T-helper 2 cell treated with Interferon-gamma antibody and Interleukin-4, amounts not matched to agents 5 μg/mL and 100 μg/mL, for 36 hours (primary cell): ENCODE measurements at places on chromosomes 13 and 19.

DNA sequence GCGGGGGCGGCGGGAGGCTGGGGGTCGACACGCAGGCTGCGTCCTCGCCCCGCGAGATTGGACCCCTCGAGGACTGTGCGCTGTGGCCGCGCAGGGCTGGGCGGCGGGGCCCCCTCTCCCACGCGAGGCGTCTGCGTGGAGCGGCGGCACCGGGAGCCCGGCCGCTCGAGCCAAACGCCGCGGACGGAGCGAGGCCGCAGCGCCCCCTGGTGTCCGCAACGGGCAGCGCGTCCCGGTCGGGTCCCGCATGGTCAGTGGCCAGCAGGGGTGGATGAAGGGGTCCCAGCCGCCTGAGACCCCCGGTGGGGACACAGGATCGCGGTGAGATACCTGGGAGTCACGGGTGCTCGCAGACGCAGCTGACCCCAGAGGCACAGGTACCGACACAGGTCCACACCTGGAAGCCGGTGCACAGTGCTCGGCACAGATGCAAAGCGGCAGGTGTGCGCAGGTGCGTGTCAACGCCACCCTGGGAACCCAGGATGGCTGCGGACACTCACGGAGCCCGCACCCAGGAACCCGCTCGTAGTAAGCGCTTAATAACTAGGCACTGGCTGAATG, 2.1 kb upstream of the CIRBP start:
- peak overlapping the region; percentile 69 for H3K4me3 ChIP-seq
- H3K27me3 ChIP-seq, result peaks cover 3% of the 10 kb centered on the region
- H3K4me1 ChIP-seq, result peaks cover 35% of the 10 kb centered on the region
- H3K27ac ChIP-seq, result peak overlapping the region; percentile 26

- H3K27ac ChIP-seq, result peak overlapping the region; percentile 90
- no peaks in the 10 kb centered on the region for H3K36me3 ChIP-seq
Measured at GRCh38 chr19:18044825-18045304, 36.9 kb downstream of the ARRDC2 start.

- no peak overlapping the region for H3K27ac ChIP-seq
- no peaks in the 10 kb centered on the region for H3K4me1 ChIP-seq
- H3K4me3 ChIP-seq, result no peak overlapping the region
- no peaks in the 10 kb centered on the region for H3K27me3 ChIP-seq
- DNase-seq, result no peak
Measured at GRCh38 chr13:65913173-65913572, 1317.0 kb downstream of the PCDH9 start.

- H3K27ac ChIP-seq, result peak overlapping the region; percentile 83
- no peaks in the 10 kb centered on the region for H3K27me3 ChIP-seq
- peak overlapping the region; percentile 45 for H3K4me3 ChIP-seq
- DNase-seq, result peak; percentile 56
- peaks cover 19% of the 10 kb centered on the region for H3K36me3 ChIP-seq
- H3K4me1 ChIP-seq, result peaks cover 58% of the 10 kb centered on the region
Measured at GRCh38 chr19:39937094-39937720, 2.8 kb upstream of the FCGBP start.

GRCh38 chr19:8453616-8454015, 8.8 kb downstream of the HNRNPM start:
- no peak overlapping the region for H3K27ac ChIP-seq
- H3K4me1 ChIP-seq, result peaks cover 54% of the 10 kb centered on the region
- no peak for DNase-seq

- peak; percentile 4 for DNase-seq
- no peak overlapping the region for H3K4me3 ChIP-seq
- no peaks in the 10 kb centered on the region for H3K4me1 ChIP-seq
- no peaks in the 10 kb centered on the region for H3K36me3 ChIP-seq
Measured at GRCh38 chr13:91133941-91134802, 213.3 kb upstream of the MIR17HG start.

DNA sequence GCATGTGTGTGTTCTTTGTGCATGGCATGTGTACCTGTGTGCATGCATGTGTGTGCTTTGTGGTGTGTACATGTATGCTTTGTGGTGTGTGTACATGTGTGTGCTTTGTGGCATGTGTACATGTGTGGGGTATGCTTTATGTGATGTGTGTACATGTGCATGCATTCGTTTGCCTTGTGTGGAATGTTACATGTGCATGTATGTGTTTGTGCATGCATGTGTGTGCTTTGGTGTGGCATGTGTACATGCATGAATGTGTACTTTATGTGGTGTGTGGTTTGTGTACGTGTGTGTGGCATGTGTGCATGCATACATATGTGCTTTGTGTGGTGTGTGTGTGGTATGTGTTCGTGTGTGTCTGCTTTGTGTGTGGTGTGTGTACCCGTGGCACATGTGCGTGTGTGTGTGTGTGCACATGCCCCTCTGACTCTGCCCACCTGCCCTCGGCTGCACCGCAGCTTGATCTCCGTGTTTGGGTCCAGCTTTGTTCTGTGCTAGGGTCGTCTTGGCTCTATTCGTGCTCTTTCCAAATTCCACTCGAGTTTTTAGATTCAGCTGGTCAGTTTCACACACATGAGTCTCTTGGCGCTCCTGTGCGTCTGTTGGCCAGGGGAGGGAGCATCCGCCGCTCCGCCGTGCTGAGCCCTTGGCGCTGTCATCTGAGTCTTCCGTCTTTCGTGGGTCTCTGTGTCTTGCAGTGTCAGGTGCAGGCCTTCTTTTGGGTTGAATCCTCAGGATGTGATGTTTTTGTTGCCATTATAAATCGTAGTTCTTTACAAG, 46.5 kb upstream of the TFDP1 start:
- no peak for DNase-seq
- H3K27ac ChIP-seq, result no peak overlapping the region
- H3K4me3 ChIP-seq, result no peak overlapping the region
- H3K27me3 ChIP-seq, result no peaks in the 10 kb centered on the region
- no peaks in the 10 kb centered on the region for H3K4me1 ChIP-seq

- H3K27me3 ChIP-seq, result no peaks in the 10 kb centered on the region
- no peak overlapping the region for H3K4me3 ChIP-seq
- H3K36me3 ChIP-seq, result no peaks in the 10 kb centered on the region
- no peaks in the 10 kb centered on the region for H3K4me1 ChIP-seq
- H3K27ac ChIP-seq, result no peak overlapping the region
Measured at GRCh38 chr13:47519626-47520025, 481.4 kb downstream of the SUCLA2 start.

DNA sequence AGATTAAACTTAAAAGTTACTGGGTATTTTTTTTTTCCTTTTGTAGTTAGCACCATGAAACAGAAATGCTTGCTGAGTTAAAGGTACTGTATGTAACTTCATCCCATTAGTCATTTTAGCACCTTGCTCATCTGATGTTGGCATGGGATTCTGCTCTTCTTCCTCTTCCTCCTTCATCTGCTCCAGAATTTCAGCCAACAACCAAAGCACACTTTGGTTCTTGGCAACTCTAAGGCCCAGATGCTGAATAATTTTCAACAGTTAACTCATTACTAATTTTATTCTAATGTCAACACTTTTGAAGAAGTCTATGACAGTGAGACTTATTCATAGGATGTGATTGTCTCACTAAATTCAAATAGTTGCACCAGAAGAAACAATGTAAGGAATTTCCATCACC, 359.2 kb downstream of the KCTD12 start:
- no peak overlapping the region for H3K4me3 ChIP-seq
- no peaks in the 10 kb centered on the region for H3K27me3 ChIP-seq
- DNase-seq, result no peak
- H3K27ac ChIP-seq, result no peak overlapping the region

GRCh38 chr13:51717786-51718398, 86.1 kb downstream of the DHRS12 start:
- no peaks in the 10 kb centered on the region for H3K27me3 ChIP-seq
- H3K4me3 ChIP-seq, result no peak overlapping the region
- no peak overlapping the region for H3K27ac ChIP-seq
- DNase-seq, result no peak

GRCh38 chr19:36222503-36222902, 7.6 kb downstream of the ZNF146 start:
- H3K4me3 ChIP-seq, result no peak overlapping the region
- peaks cover 15% of the 10 kb centered on the region for H3K4me1 ChIP-seq
- peaks cover 80% of the 10 kb centered on the region for H3K36me3 ChIP-seq
- H3K27me3 ChIP-seq, result no peaks in the 10 kb centered on the region
